ENCODE measurements at places on chromosomes 3 and 15. TPM values are rescaled to one million over a fixed set of nuclear protein-coding genes. Genes with fewer than 3 reads are reported as not detected.

DNA sequence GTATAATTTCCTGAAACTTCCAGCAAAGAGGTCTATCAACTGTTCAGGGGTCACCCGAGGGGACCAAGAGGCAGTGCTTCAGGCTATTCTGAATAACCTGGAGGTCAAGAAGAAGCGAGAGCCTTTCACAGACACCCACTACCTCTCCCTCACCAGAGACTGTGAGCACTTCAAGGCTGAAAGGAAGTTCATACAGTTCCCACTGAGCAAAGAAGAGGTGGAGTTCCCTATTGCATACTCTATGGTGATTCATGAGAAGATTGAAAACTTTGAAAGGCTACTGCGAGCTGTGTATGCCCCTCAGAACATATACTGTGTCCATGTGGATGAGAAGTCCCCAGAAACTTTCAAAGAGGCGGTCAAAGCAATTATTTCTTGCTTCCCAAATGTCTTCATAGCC lies 6.8 kb downstream of the GCNT3 start:
- DNase-seq: no peak

GRCh38 chr15:60589728-60590127 lies 110.8 kb upstream of the ICE2 start:
- no peak for DNase-seq

- DNase-seq: no peak
Measured at GRCh38 chr15:69060744-69061143, 46.2 kb downstream of the NOX5 start.

DNA sequence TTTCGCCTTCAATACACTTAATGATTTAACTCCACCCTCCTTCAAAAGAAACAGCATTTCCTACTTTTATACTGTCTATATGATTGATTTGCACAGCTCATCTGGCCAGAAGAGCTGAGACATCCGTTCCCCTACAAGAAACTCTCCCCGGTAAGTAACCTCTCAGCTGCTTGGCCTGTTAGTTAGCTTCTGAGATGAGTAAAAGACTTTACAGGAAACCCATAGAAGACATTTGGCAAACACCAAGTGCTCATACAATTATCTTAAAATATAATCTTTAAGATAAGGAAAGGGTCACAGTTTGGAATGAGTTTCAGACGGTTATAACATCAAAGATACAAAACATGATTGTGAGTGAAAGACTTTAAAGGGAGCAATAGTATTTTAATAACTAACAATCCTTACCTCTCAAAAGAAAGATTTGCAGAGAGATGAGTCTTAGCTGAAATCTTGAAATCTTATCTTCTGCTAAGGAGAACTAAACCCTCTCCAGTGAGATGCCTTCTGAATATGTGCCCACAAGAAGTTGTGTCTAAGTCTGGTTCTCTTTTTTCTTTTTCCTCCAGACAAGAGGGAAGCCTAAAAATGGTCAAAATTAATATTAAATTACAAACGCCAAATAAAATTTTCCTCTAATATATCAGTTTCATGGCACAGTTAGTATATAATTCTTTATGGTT lies at the start of gene CCR5:
Gene CCR5, plus strand, starts transcription at position 108 of the 680 bp plus-strand sequence. CDS start 1,957 bp downstream, outside the sequence.
- DNase-seq: no peak

DNA sequence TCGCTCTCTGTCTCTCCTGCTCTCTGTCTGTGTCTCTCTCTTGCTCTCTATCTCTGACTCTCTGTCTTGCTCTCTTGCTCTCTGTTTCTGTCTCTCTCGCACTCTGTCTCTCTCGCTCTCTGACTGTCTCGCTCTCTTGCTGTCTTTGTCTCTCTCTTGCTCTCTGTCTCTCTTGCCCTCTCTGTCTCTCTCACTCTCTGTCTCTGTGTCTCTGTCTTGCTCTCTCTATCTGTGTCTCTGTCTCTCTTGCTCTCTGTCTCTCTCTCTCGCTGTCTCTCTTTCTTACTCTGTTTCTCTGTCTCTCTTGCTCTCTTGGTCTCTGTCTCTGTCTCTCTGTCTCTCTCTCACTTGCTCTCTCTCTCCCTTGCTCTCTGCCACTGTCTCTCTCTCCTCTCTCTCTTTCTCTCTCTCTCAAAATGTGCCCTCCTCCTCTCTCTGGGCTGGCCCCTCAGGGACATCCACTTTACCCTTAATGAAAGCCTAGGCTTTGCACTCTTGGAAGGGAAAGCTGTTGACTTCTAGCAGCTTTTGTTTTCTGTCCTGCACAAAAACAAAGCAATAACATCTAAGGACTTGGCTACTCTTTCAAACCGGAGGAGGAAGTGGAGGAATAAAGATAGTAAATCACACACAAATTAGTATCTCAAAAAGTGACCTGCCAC lies 73.9 kb upstream of the NR2E3 start:
- DNase-seq: no peak

GRCh38 chr3:113231827-113232253 lies 20.5 kb downstream of the BOC start:
- no peak for DNase-seq

DNA sequence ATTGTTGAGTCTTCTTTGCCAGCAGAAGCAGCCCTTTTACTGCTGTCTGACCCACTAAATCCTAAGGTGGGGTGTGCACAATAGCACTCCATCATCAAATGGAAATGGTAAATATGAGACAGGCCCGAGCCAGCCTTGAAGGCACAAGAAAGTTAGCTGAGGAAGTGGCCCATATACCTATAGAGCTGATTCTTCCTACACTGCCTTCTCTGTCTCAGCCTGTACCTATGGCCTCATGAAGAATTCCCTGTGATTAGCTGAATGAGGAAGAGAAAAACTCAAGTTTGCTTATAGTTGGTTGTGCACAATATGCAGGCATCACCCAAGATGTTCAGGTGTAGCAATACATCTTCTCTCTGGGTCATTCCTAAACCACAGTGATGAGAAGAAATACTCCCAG lies 31.7 kb upstream of the XCR1 start:
- no peak for DNase-seq

GRCh38 chr3:40550167-40550566 lies 25.4 kb downstream of the ZNF621 start:
- DNase-seq: no peak

DNA sequence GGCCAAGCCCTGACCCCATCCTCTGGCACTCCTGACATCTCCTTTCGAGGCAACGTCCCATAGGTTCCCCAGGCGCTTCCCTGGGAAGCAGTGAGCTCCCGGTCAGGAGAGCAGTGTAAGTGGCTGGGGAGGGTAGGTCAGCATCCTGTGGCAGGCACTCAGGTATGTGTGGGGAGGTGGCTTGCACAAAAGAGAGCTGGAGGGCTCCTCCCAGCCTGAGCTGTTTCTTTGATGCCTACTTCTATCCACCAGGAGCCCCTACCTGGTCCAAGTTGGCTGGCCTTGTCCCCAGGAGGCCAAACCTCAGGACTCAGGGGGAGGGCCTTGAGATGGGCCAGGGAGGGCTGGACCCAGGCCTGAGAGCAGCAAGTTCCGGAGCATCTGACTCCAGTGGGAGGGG lies 31.7 kb upstream of the LINGO1 start:
- DNase-seq: no peak

DNA sequence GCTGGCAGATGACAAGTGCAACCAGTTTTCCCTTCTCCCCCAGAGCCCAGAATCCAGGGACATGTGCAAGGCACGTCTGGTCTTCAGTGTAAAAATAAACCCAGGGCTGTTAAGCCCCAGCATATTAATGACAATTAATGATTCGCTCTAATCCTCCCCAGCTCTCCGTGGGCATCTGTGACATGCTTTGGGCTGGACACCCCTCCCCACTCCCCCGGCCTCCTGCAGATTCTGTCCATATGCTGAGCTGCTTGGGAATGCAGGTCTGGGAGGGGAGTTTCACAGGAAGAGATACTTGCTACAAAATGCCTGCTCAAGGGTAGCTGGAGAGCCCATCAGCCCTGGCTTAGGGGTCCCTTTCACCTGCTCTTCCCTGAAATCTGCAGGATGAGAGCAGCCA lies 43.0 kb upstream of the NTRK3 start:
- no peak for DNase-seq

GRCh38 chr15:92817339-92817886 lies 82.7 kb upstream of the CHD2 start:
- no peak for DNase-seq

GRCh38 chr3:143484846-143485512 lies 363.3 kb downstream of the SLC9A9 start:
- no peak for DNase-seq

- DNase-seq: no peak
Measured at GRCh38 chr15:27119695-27120266, 148.8 kb downstream of the GABRG3 start.

GRCh38 chr3:148211725-148212124 lies 486.0 kb upstream of the AGTR1 start:
- DNase-seq: peak; percentile 9

DNA sequence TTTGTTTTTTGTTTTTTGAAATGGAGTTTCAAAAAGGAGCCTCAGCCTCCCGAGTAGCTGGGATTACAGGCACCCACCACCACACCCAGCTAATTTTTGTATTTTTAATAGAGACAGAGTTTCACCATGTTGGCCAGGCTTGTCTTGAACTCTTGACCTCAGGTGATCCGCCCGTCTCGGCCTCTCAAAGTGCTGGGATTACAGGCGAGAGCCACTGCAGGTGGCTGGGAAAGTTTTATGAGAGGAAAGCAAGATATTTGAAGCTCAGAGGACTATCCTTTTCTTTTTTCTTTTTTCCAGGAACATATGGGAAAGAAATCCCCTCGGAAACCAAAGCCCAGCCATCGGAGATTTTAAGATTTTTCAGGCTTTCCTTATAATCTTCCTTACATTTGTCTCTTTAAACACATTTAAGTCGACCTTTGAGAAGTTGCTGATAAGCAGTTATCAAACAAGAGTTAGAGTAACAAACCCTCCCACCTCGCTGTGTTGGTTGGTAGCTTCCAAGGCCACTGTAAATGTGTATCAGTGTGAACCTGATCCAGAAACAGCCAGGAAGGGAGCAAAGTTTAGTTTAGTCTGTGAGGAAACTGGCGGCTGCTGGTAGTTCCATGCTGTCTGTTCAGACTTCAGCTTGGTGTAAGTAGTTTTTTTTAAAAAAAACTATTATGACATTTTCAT lies 34.5 kb upstream of the MAP3K13 start:
- DNase-seq: no peak

GRCh38 chr15:52557274-52557641 lies 11.6 kb downstream of the ARPP19 start:
- no peak for DNase-seq

DNA sequence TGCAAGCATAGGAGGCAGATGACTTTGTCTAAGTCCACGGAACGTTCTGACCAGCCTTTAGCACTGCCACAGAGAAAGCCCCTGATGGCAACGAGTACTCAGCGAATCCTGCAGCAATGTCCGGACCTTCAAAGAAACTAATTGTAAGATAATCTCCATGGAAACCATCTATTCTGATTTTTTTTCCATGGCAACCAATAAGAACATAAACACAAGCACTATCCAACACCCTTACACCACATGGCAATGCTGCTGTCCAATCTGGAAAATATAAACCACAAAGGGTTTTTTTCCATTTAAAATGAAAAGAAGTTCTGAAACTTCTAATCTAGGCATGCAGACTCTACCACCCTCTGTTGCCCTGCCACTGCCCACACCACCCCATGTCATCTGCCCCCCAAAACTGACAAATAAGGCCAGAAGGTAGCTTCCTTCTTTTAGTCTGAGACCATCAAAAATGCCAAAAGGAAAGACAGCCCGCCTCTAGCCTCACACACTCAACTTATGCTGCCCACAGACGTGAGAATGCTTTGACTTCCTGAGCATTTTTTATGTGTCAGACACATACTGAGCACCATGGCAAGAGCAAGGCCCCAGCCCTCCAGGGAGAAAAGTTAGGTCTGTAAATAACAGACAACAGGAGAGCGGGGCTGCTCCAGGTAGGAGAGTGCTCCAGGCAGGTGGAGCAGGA lies 44.5 kb downstream of the POC1A start:
- no peak for DNase-seq

DNA sequence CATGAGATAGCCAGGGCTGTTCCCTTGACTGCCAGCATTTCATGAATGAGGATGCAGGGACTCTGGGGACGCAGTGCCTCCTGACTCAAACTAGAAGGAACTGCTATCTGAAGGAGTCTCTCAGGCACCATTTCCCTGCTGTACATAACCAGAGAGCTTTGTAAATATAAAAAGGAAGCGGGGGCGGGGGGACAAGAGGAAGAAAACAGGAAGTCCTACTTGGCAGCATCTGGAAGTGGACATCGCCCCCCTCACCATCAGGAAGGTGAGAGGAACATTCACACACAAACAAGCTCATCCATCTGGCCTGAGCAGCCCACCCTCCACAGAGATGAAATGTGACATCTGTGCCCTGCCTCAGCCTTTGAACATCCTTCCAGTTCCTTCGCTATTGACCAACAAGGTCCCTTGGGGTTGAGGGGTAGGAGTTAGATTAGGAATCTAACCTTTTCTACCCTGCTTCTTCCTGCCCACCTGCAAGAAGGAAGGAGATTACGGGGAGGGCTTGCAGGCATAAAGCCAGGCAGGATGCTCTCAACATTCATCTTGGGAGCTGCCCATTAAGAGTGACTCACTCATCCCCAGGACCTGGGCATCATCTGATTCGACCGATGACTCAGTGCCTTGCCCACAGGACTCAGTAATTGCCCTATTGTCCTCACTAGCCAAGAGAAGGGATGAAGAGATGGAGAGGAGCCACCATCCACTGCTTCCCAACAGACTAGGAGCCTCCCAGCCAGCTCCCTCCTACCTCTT lies 31.9 kb downstream of the SH3BP5 start:
- no peak for DNase-seq

- no peak for DNase-seq
Measured at GRCh38 chr15:91282486-91282885, 182.4 kb downstream of the SV2B start.

DNA sequence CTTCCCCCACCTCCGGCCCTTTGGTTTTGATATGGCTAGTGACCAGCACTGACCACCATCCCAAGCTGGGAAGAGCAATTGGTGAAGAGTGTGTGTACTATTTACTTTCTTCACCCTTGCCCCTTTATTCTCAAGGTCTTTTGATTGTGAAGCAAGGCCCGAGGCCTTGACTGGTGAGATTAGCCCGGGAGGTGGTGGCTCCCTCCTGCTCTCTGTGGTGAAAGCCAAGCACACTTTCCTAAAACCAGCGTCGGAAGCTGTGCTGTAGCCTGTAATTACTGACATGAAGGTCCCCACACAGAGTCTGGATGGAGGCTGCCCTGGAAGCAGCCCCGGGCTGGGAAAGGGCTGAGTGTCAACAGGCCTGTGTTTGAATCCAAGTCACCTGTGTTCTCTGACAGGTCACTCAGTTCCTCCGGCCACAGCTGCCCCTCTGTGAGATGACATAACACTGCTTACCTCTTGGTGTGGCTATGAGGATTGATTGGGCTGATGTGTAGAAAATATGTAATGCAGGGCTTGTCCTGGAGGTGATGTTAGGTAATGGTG lies 60.5 kb upstream of the PRR23C start:
- no peak for DNase-seq

- no peak for DNase-seq
Measured at GRCh38 chr3:10935846-10936631, 56.5 kb upstream of the SLC6A1 start.

Gene DUOXA1
- 2.4 TPM for total RNA-seq

Gene TLR9
- total RNA-seq: 0.39 TPM

Gene INTS14
- total RNA-seq: 33.7 TPM

Gene DPH3
- 20.5 TPM for total RNA-seq

Gene COL6A6
- not detected for total RNA-seq

Gene GOLGA8R
- 11.4 TPM for total RNA-seq

Gene PRKCI
- total RNA-seq: 28.2 TPM

Gene PFN2
- total RNA-seq: 54.8 TPM

Gene TMOD3
- total RNA-seq: 46.8 TPM

Gene CRABP1
- total RNA-seq: 6.6 TPM

Gene CCDC33
- not detected for total RNA-seq

Measured in tibial nerve (tissue), 4 donors.